Upper lobe of left lung (tissue), 6 donors: ENCODE measurements at places on chromosomes 3 and 15.
A peak's percentile ranks its signal among the peaks of the same experiment; 100 is the strongest.

DNA sequence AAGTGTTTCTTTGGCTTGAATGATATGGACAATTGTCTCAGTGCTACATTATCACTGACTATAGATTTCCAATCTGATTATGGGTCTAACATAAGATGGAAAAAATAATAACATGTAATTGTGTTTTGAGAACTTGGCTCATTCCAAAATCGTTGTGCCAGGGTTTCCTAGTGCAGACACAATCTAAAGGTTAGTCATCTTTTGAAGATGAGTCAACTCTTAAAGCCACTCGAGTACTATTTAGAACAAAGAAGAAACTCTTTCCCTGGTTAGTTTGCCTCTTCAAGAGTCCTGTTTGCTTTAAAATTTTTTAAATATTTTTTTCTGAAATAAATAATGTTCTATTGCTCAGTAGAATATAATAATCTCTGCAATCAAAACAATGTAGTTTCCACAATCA lies 301.0 kb downstream of the CADM2 start:
- DNase-seq: no peak

DNA sequence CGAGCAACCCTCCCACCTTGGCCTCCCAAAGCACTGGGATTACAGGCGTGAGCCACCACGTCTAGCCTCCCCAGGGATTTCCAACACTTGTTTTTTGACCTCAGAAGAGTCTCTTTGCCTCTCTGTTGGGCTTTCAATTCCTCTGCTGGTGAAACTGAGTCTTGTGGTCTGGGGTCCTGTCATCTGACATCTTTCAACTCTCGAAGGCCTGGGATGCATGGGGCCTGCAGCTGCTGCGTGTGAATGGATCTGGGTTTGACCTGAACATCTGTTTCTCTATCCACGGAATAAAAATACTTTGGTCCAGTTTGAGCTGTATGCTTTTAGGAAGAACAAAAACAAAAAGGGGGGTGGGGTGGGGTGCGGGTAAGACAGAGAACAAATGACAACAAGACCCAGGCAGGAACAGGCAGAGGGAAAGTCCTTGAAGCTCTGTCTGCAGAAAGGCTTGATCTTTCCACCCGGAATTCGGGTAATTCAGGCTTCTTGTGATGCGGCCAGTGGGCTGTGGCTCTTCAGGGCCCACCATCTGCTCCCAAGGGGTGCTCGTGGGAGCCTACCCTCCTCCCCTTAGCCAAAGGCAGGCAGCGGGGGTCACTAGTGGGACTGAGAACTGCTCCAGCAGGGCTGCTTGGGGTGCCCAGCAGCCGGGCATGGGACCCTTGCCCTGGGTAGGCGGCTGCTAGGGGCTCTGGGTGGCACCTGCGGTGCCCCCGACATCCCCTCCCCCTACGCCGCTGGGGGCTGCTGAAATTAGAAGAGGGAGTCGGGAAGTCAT lies 71.5 kb downstream of the SLC12A8 start:
- DNase-seq: no peak

GRCh38 chr15:77409259-77410156 lies 10.4 kb downstream of the PEAK1 start:
- no peak for DNase-seq

DNA sequence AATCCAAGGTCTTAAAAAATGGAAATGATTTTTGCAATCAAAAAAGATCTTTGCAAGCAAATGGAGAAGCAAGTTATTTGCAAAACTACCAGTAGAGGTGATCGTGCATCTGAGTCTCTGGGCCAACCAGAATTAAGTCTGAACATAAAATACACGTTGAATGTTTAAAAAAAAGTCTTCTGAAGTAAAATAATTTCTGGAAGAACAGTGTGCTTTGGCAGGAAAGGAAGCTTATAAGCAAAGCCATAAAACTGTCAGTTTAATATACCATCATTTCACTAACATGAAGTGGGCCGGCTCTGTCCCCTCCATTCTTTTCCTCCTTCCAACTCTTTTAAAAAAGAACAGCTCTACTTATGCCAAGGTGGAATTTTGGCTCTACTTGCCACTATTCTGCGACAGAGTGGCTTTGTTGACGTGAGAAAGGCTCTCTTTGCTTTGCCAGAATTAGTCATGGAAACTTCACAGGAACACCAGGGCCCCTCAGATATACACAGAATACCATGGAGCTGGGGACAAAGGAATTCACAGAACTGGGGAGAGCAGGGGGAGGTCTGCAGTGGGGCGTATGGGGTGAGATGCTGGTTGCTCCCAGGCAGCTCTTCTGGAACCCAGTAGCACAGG lies 29.8 kb downstream of the FSTL1 start:
- no peak for DNase-seq

GRCh38 chr3:11944052-11944673 lies 60.0 kb upstream of the SYN2 start:
- DNase-seq: no peak

GRCh38 chr3:56839784-56840715 lies 38.3 kb upstream of the ARHGEF3 start:
- DNase-seq: no peak

DNA sequence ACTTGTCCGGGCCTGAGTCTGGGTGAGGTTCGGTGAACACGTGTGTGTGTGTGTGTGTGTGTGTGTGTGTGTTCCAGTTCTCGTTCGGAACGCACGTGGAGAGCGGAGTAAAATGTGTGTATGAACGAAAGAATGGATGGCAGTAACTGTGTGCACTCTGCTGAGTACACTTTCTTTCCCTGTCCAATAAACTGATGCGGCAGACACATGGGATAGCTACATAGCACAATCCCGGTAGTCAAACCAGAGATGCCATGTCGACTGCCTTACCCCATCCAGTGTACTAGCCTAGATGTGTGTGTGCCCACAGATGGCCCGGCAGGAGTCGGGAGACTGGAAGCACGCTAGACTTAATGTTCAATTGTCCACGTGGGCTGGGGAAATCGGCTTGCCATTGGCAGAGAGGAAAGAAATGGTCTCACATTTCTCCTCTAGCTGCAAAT lies 507 bp upstream of the GOLIM4 start:
- DNase-seq: peak; percentile 76

DNA sequence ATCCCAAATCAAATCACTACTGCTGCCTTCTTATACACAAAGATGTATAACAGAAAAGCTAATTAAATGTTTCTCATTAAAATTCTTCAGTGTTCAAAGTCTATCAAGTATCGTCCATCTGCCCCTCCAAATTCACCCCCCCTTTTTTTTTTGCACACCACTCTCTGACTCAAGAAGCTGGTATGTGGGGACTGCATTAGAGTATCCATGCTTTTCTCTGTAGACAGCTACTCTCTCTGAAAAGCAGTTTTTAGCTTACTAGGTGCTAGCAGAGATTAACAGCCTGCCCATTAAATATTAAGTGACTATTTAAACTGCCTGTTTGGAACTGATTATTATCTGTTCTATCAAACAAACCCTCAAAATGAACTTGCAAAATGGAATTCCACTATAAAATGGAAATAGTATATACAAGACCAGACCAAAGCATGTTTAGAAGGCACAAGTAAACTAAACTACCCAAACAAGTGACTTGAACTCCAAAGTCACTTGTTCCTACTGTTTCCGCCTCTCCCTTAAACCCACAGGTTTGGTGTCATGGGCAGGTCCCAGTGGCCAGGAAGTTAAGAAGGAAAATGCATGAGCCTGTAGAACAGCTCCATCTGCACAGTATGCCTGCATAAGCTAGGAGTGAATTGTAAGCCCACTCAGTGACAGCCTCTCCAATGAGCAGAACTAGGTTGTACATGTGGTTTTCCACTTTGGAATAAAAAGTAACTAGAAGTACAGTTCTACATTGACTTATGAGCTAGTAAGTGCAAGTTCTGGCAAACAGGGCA lies 32.5 kb downstream of the GBE1 start:
- DNase-seq: no peak

GRCh38 chr3:106877627-106878026 lies 499.6 kb upstream of the CCDC54 start:
- no peak for DNase-seq

DNA sequence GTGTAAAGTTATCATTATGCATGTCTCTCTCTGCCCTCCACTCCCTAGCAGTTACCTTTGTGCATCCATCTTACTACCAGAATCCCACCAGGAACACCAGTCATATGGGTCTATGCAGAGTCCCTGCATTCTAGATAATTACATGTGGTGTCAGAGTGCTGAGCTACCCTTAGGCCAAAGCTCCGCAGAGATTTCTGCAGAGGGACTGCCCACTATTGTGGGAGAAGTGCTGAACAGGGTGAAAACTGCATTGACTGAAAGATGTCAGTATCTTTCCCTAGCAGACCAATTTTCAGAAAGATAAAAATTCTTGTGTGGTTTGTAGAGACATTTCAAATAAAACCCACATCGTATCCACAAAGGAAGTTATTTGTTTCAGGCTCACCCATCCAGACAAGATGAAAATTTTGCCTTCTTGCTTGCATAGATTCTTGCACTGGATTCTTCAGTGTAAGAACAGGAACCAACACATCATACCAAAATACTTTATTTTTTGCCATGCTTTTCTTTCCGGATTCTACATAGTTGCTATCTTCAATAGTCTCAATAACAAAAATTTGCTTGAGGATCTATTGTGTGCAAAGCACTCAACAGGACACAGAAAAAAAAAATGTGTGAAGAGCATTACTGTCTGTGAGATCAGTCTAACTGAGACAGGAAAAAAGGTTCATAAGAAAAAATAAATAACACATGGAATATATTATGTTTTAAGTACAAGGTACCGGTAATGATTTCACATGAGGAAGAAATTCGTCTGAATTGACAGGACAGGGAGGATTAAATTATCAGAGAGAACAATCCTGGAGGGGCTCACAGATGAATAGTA lies 32.0 kb upstream of the CCDC80 start:
- no peak for DNase-seq

GRCh38 chr3:99867594-99868310 lies 50.1 kb downstream of the CMSS1 start:
- no peak for DNase-seq

DNA sequence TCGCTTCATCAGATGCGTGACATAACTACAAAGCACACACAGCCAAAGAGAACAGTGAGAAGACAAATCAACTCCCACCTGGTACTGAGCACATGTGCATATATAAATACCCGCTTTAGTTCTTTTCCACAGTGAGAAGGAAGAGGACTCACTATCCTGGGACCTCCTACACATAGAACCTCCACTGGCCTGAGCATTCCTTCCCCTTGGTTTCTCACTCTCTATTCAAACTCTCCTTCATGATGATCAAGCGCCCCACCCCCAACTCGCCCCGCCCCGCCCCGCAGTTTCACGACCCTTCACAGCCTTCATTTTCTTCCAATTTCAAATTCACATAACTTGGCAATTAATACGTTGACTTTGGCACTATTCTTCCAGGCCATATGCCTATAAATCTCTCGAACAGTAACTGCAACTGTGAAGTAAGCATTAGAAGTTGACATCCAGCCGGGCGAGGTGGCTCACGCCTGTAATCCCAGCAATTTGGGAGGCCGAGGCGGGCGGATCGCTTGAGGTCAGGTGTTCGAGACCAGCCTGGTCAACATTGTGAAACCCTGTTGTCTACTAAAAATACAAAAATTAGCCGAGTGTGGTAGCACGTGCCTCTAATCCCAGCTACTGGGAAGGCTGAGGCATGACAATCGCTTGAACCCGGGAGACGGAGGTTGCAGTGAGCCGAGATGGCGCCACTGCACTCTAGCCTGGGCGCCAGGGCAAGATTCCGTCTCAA lies 1.1 kb downstream of the RPS17 start:
- peak; percentile 14 for DNase-seq

DNA sequence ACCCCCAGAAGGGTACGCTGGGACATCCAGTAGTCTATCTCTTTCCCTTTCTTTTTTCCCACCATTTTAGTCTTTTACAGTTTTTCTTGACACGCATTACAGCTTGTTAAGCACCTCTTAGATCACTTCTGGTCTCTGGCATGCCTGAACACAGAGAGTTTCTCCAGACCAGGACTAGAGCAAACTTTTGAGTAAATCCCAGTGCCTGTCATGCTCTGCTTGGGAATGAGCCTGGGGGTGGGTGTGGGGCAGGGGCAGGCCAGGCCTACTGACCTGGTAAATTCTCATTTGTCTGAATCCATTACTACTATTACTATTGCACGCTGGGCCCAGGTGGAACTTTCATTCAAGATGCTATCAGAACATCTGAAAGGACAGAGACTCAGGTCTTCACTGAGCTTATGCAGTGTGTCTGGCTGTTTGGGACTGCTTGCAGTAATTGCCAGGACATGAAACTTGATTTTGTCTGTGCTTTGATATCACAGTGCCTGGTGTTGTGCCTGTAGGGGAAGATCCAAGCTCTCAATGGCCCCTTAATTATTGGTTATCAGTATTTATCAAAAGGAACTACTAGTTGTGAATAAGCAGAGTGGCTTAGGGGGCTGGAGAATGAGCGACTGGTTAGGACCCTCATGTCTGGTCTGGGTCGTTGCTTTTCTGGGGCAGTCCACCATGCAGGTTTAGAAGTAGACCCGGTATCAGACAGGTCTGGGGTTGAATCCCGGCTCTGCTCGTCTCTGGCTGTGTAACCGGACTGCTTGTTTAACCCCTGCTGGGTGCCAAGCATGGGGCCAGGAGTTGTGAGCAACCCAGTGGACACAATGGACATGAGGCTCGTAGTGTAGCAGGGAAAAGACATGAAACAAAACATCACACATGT lies 196.1 kb upstream of the TLE3 start:
- no peak for DNase-seq

DNA sequence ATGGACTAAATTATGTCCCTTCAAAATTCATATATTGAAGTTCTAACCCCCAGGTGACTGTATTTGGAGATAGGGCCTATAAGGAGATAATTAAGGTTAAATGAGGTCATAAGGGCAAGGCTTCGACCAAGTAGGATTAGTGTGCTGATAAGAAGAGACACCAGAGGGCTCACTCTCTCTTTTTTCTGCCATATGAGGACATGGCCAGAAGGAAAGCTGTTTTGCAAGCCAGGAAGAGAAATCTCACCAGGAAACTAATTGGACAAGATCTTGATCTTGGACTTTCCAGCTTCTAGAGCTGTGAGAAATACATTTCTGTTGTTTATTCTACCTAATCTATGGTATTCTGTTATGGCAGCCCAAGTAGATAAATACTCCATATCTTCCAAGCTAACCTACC lies 503.6 kb upstream of the NAALADL2 start:
- DNase-seq: no peak
